Iris pigment epithelial cell (primary cell): ENCODE measurements at places on chromosomes 12 and 14.

DNA sequence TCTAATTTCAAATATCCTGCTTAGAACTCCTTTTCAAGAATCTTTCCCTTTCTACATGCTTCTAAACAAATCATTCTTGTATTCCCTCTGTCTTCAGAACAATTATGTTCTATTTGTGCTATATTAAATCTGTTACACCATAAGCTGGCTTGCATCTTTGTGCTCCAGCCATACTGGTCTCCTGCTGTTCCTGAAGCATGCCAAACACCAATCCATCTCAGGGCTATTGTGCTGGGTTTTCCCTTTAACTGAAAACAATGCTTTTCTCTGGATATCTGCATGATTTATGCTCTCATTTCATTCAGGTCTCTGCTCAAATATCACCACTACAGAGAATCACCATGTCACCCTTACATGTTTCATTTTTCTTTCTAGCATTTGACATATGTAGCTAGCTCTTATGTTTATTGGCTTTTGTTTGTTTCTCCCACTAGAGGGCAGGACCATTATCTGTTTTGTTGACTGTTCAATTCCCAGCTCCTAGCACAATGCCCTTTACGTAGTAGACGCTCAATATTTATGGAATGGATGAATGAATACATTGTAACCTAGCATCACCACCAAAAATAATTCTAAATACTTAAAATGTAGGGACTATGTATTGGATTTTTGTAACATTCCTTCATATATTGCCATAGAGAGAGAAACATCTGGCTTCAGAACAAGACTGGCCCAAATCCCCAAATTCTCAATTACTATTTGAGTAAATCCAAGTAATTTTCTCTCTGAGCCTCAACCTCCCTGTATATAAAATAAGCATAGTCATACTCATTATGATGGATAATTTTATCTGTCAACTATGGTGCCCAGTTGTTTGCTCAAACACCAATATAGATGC, 302.0 kb upstream of the SYT1 start:
- peak; percentile 18 for DNase-seq

- DNase-seq = no peak
Observed at GRCh38 chr14:63478437-63478852, 64.7 kb downstream of the PPP2R5E start.

DNA sequence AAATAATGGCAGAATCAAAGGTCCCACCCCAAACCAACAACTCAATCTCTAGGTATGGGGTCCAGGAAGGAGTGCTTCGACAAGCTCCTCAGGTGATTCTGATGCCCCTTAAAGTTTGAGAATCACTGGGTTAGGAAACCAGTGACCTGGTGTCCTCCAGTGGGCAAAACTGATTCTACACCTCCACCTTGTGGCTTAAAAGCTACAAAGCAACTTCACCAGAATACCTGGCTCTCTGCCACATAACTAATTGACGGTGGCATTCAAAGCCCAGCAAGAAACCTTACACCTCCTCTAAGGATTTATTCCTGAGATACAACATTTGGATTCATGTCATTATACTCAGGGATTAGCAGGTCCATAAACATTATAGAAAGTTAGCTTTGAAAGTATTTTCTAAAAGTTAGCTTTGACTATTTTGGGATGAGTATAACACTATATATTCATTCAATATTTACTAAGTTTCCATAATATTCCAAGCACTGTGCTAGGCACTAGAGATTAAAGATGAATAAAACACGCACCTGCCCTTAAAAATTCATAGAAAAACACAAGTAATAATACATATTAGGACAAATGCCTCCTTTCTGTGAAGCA, 45.4 kb downstream of the DCAF5 start:
- peak; percentile 63 for DNase-seq

DNA sequence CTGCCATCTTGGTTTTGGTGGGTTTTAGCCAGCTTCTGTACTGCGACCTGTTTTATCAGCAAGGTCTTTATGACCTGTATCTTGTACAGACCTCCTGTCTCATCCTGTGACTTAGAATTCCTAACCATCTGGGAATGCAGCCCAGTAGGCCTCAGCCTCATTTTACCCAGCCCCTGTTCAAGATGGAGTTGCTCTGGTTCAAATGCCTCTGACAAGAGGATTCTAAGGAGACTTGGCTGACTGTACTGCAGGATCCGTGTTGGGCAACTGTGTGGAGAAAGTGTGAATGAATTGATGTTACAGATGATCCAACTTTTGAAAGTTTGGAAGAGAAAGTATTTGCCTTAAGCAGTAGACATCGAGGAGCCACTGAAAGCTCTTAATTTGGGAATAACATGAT, 91.0 kb downstream of the TTLL5 start:
- DNase-seq = no peak

GRCh38 chr12:75816897-75817296, 214.7 kb downstream of the PHLDA1 start:
- peak; percentile 71 for DNase-seq
